ENCODE measurements at places on chromosomes 5 and 9.

- no peak for DNase-seq
Observed at GRCh38 chr9:133873461-133873891, 118.6 kb downstream of the VAV2 start.

- DNase-seq: no peak
Observed at GRCh38 chr9:78582821-78583220, 285.9 kb downstream of the PSAT1 start.

DNA sequence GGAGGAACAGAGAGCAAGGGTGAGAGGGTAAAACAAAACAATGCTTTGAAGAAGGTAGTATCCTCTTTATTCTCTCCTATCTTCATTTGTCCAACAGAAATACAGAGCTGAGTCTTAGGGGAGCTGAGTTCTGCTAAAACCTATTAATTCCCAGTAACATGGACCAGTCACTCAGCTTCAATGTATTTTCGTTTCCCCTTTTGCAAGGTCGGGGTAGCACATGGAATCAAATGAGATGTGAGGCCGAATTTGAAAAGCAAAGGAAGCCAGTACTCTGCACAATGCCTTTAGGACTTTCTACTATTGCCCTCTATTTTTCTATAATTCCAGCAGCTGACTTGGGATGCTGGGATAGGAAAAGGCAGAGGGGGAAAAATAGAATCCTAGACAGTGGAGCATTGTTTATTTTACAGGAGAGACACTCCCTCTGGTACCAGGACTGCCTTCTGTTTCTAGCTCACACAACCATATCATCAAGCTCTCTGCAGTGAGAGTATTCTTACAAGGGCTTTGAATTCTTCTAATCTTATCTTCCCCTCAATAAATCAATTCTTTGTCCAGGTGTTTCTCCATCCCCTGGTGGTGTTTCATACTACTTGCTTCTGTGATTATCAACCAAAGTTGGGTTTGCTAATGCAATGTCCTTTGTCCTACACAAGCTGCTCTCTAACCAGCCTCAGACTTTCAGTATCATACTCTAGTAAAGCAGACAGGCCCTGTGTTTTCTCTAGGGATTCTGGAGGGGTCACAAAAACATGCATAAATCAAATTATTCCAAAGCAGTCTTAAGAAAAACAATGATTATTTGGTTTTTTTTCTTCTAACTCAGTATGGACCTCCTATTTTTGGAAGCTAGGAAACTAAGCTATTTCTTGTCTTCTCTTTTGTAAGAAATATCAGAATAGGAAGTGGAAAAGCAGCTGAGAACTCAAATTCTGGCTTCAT is 341.5 kb downstream of the OSTF1 start:
- no peak for DNase-seq

GRCh38 chr9:76465442-76466298 is 6.7 kb downstream of the GCNT1 start:
- DNase-seq: no peak

DNA sequence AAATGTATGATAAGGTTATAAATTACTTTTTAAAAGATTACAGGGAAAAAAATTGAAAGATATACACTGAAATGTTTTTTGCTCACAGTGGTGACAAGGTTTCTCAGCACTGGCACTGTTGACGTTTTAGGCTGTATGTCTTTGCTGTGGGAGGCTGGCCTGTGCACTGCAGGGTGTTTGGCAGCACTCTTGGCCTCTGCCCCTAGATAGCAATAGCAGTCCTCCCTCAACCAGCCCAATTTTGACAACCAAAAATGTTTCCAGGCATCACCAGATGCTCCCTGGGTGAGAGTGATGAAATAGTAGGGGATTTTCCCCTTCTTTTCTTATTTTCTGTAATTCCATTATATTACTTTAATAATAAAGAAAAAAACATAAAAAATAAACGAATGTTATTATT is 3.3 kb downstream of the CD274 start:
- no peak for DNase-seq

GRCh38 chr9:123614306-123615263 is 258.6 kb downstream of the CRB2 start:
- no peak for DNase-seq

Measured in Jurkat, Clone E6-1 (cell line).